Stimulated activated CD4-positive, alpha-beta T cell treated with anti-CD3 and anti-CD28 coated beads, Interleukin-12 subunit alpha, Interleukin-12 subunit beta, amount 100 ng/mL, for 4 hours (primary cell): ENCODE measurements at places on chromosomes 16 and 17.

DNA sequence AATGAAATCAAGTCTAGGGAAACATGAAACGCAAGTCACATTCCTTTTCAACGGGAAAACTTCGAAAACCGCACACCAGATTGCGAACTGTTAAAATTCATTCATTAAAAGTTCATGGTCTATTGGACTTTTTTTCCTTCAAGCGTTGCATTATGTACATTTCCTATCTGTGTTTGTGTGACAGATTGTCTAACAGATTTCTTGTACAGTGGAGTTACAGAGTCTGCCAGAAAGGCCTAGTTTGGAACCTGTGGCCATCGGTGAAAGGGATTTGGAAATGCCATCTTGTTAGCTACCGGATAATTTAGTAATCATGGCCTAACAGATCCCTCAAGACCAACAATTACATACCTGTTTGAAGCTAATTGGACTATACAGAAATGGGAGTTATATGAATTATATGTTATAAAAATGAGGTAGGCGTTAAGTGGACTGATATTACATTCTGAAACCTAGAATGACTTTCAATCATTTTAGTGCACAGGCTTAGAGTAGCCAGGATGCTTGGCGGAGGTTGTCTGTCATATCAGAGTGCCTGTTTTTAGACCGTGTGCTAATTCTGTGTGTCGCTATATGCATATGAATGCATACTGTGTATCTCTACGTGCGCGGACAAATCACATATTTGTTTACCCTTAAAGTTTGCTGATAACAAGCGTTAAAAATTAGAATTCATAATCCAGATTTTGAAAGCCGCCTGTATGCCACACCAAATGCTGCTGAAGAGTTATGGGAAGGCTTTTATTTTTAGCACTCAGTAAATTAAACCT is 885.4 kb upstream of the RBFOX1 start:
- no peak for DNase-seq

DNA sequence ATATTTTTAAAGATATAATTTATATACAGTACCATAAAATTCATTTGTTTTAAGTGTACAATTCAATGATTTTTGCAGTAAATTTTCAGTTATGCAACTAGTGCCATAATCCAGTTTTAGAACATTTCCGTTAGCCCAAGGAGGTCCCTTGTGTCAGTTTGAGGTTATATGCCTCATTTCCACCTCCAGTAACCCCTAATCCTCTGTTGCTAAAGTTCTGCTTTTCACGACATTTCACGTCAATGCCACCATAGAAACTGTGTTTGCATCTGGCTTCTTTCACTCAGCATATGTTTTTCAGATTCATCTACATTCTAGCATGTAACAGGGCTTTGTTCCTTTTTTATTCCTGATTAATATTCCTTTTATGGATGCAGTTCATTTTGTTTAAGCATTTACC is 42.4 kb upstream of the NUDT7 start:
- no peak for DNase-seq

DNA sequence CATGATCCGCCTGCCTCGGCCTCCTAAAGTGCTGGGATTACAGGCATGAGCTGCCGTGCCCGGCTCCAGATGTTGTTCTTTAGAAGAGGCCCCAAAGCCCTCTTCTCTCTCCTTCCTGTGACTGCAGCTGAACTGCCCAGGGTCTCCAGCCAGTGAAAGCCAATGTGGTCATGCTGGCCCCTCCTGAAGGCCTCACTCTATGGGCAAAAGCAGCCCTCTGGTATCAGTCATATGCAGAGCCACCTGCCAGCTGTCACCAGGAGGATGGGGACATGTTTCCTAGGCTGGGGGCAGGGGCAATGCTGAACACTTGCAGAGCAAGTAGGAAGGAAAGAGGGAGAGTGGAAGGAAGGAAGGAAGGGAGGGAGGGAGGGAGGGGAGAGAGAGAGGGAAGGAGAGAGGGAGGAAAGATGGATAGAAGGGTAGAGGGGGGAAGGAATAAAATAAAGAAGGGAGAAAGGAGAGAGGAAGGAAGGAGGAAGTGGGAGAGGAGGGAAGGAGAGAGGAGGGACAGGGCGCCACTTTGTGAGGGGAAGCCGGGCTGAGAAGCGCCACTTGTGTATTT is 36.0 kb downstream of the SOCS3 start:
- no peak for DNase-seq

GRCh38 chr16:12559714-12560113 is 244.0 kb downstream of the CPPED1 start:
- DNase-seq = no peak

- DNase-seq = no peak
Observed at GRCh38 chr16:57698812-57699405, 4.3 kb downstream of the DRC7 start.

DNA sequence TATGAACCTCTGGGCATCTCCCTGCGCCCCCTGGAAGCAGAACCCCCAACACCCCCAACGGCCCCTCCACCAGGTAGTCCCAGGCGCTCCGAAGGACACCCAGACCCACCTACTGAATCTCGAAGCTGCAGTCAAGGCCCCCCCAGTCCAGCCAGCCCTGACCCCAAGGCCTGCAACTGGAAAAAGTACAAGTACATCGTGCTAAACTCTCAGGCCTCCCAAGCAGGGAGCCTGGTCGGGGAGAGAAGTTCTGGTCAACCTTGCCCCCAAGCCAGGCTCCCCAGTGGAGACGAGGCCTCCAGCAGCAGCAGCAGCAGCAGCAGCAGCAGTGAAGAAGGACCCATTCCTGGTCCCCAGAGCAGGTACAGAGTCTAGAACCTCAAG is 1.5 kb downstream of the BCL6B start:
- no peak for DNase-seq

DNA sequence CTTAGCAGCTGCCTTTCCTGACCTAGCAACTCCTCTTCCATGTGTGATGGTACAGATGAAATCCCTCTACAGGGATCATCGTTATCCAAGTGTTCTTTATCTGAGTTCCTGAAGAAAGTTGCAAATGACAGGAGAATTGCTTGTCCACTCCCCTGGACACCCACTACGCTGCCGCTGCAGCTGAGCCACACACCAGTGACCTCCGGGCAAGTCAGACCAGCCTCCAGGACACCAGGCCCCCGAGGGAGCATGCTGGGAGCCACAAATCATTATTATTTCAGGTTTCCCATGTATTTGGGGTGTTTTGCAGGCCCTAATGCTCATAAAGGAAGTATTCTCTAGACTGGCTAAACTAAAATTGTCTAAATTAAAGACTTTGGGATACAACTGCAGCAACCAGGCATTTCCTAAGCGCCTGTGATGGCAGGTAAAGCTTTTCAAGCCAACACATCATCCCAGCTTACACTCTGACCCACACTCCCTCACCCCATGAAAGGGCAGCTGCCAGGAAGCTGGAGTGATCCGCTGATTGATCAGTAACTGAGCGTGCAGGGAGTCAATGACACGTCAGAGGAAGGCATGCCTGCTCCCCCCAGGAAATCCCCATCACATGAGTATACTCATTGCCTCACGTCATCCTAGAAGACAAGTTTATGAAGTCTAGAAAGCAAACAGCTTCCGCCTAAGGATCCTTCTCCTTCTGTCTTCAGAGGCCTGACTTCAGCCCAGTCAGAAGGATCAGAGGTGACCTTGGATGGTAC is 14.4 kb downstream of the FA2H start:
- DNase-seq = no peak

DNA sequence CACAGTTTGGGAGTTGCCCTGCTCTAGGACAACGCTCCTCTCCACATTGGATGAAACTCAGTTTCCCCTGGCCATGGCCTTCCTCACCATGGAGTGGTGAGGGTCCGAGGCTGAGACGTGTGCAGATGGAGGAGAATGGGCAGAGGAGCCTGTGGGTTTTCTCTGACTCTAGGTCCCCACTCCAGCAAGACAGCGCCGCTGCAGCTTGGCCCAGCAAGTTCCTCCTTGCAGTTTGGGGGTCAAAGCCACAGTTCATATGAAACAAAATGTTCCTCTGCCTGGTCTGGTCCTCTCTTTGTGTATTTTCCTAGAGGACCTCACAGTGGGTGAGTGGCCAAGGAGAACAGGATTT is 2.3 kb downstream of the C16orf54 start:
- DNase-seq = no peak

GRCh38 chr17:42577532-42578281 is at the start of gene PSMC3IP:
PSMC3IP (minus strand) TSS chr17:42577729; CDS start chr17:42577686, 43 bp downstream.
- DNase-seq = peak; percentile 91

DNA sequence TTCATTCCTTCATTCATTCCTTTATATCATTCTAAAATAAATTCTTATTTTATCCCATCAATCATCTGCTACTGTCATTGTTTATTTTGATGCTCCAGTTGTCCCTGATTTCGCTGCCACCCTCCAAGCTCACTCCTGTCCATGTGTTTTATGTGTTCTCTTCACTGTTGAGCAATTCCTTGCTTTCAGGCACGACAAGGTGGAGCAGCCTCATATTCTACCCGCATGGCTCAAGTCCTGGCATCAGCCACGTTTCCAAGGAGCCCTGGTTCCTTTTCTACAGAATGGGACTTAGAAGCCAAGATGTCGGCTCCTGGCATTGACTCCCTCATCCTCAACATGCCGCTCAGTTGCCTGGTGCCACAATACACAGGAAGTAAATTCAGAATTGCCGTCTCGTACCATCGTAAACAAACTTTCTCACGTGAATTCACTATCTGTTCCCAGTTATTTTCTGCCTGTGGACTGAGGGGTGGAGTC is 139.0 kb downstream of the RPTOR start:
- DNase-seq = no peak

- no peak for DNase-seq
Observed at GRCh38 chr16:53465606-53466280, 31.5 kb downstream of the RBL2 start.

DNA sequence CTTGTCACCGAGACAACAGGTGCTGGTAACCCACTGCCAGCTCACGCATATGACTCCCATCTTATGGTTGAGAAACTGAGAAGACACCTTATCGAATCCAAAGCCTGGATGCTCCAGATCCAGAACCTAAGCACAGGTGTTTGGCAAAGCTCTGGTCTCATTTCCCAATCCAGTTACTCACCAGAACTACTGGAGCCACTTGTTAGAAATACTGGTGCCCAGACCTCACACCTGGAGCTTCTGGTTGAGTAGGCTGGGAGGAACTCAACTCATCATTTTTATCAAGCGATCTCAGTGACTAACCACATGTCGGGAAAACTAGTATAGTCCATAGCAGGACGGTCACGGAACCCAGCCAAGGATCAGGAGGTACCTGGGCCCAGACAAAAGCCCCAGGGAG is 86.7 kb upstream of the RCVRN start:
- no peak for DNase-seq

DNA sequence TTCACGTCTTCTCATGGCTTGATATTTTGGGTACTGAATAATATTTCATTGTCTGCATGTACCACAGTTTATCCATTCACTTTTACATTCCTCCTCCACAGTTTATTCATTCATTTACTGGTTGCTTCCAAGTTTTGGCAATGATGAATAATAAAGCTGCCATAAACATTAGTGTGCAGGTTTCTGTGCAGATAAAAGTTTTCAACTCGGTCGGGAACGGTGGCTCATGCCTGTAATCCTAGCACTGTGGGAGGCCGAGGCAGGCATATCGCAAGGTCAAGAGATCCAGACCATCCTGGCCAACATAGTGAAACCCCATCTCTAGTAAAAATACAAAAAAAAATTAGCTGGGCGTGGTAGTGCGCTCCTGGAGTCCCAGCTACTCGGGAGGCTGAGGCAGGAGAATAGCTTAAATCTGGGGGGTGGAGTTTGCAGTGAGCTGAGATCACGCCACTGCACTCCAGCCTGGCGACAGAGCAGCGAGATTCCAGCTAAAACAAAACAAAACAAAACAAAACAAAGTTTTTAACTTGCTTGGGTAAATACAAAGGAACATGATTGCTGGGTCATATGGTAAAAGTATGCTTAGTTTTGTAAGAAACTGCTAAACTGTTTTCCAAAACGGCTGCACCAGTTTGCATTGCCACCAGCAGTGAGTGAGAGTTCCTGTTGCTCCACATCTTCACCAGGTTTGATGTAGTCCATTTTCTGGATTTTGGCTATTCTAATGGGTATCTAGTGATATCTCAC is 89.5 kb downstream of the WWP2 start:
- no peak for DNase-seq

DNA sequence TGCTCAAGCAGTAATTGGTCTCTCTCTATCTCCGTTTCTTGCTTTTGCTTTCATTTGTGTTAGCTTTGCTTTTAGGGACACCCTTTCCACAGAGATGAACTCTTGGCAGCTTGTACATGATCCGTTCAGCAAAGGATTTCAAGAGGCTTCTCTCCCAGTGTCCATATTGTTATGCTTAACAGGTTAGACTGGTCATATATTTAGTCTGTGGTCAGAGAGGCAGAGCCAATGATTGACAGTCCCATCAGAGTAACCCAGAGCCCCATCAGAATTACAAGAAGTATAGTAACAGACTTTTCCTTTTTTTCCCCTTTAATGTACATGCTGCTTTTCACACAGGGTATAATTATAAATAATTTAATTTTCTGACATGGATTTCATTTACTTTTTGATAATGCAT is 34.4 kb downstream of the GDPD1 start:
- DNase-seq = no peak

GRCh38 chr16:88387941-88388627 is 5.3 kb downstream of the ZNF469 start:
- DNase-seq = no peak

- no peak for DNase-seq
Observed at GRCh38 chr17:40618754-40619625, 28.6 kb downstream of the SMARCE1 start.

DNA sequence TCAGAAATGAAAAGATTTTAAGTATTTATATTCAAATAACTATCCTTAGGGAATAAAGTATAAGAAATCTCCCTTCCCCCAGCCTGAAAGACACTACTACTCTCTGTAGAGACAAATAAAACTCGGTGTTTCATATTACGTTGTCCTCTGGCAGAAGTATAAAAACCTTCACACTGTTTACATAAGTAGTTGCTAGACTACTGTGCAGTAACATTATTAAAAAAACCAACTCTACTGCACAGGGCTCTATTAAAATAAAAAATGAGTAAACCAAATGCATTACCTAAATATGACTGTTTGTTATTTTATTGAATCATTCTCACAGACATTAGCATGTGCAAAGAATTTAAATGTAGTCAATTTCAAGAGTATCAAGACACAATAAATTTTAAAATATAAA is 67.4 kb downstream of the MED13 start:
- DNase-seq = no peak

DNA sequence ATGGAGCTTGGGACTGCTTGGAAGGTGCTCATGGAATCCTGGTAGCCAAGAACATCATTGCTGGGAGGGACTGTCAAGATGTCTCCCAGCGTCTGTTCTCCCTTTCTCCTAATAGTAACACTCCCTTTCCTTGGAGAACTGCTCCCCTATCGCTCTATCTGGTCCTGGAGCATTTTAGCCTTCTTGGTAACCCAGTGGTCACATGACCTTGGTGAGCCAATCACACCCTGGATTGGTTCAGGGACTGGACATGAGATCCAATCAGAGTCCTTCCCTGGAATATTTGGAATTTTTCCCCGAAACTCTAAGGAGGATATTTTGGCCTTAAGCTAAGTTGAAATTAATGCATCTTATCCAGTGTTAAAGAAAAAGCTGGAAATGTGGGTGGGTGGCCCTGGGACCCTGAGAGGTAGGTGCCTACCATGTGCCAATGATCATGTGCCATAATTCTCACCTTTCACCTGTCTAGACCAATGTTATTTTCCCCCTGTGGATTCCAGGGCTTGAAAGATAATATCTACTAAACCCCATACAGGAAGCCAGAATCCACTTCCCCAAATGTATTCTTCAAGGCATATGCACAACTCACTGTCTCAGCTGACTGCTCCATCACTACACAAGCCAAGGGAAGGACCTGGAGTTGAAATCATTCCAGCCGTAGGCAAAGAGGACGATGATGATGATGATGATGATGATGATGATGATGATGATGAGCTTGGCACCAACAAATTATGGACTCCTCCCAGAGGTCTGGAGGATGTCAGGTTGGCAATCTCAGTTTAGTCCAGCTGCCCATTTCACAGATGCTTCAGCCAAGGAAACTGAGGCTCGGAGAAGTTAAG is 193.2 kb downstream of the RAB11FIP4 start:
- DNase-seq = no peak
